Head of caudate nucleus (tissue), 42 donors: ENCODE measurements at places on chromosomes 11 and 22.

GRCh38 chr11:114076921-114077331 lies 17.4 kb downstream of the ZBTB16 start:
- no peak for DNase-seq

- DNase-seq = no peak
Measured at GRCh38 chr22:42177891-42178336, 47.3 kb upstream of the CYP2D6 start.

DNA sequence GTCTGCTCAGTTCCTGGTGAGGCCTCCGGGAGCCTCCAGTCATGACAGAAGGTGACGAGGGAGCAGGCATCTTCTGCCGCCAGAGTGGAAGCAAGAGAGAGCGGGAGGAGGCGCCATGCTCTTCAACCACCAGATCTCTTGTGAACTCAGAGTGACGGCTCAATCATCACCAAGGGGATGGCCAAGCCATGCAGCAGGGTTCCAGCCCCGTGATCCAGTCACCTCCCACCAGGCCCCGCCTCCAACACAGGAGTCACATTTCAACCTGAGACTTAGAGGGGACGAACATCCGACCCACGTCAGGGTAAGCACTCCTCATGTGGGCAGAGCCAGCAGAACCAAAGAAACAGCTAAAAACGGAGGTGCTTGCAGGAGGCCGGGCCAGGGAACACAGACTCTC lies 1470.5 kb downstream of the BRD1 start:
- DNase-seq = no peak

DNA sequence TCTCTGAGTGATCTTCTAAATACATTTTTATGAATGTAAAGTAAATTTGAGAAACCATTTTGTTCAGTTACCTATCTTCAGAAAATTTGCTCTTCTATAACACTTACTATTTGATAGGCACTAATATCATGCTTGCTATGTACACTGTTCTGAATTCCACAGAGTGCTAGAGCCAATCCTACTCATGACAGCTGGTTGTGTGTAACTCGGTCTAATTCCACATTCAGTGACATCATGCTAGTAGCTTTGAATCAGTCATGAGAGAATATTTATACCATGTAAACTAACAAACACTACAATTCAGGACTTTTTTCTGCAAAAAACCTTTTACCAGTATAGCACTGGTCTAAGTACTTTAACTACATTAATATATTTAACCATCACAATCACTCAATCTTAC lies 902.9 kb downstream of the DLG2 start:
- no peak for DNase-seq

- no peak for DNase-seq
Measured at GRCh38 chr22:19201869-19202798, 23.6 kb upstream of the SLC25A1 start.

DNA sequence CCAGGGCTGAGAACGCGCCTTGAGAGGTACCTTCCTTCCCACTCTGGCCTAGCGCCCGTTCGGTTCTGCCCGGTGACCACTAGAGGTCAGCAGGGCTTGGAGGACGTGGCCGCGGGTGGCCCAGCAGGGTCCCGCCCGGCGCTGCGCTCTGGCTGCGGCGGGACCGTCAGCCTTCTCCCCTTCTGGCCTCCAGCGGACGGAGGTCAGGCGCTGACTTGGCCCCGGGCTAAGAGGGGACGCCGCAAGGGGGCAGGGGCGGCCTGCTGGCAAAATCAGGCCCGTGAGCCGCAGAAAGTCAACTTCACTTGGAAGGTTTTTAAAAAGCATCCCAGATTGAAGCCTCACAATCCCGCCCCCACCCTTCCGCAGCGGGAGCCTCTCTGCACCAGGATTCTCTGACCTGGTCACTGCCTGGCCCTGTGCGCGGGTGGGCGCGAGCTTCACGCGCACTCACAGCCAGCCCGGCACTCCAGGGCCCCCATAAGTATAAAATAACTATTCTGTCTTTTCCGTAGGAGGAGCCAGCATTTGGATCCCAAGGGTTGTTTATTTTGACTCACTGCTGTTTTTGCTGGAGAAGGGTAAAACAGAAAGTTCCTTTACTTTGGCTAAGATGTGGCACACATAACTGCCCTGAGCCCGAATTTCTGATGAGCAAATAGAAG lies 23.2 kb upstream of the ZBTB16 start:
- peak; percentile 78 for DNase-seq

- peak; percentile 34 for DNase-seq
Measured at GRCh38 chr22:35409783-35410662, 10.1 kb downstream of the MCM5 start.

DNA sequence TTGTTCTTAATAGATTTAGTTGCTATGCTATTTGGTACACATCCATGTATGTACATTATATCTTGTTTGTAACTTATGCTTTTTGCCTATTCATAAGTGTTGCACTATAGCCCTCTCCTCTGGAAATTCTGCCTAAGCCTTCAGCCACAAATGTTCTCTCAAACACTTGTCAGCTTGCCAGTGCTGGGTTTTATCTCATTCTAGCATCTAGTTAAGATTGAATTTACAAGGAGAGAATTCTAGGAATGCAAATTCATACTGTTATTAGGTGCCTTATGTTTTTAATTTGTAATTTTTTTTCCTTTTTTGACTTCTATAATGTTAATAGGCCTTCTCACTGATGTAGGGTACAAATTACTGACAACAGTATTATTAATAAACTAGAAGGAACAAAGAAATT lies 14.6 kb upstream of the CTSC start:
- DNase-seq = no peak

- DNase-seq = no peak
Measured at GRCh38 chr11:57071829-57072228, 83.1 kb downstream of the OR5AK2 start.

GRCh38 chr11:19344661-19345518 lies 104.1 kb upstream of the E2F8 start:
- DNase-seq = peak; percentile 88

- no peak for DNase-seq
Measured at GRCh38 chr11:65578134-65578533, 2.3 kb downstream of the EHBP1L1 start.

GRCh38 chr22:23911318-23911980 lies 17.3 kb downstream of the MIF start:
- no peak for DNase-seq

- DNase-seq = no peak
Measured at GRCh38 chr11:118211006-118211405, 13.8 kb downstream of the JAML start.

DNA sequence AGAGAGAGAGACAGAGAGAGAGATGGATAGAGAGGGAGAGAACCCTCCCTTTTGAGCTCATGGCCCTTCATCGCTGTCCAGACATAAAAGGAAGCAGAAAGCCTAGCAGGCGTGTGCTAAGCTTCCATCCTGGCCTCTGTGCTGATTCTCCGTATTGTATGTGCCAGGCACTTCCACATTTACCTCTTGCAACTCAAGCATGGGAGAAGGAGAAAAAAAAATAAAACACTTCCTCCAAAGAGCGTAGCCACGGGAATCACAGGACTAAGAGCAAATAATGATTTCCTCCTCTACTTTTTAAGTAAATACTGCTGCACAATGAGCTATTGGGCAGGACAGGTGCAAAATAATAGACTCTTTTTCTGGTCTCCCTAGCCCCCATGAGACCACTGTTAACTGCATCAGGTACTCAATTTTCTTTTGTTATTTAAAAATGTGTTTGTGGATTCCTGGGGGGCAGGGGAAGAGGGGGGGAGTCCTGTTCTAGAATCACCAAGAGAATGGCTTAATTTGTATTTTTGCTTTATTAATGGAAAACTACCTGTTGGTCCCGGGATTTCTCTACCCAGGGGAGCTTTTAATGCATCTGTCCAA lies 154.3 kb downstream of the NXPE2 start:
- DNase-seq = no peak

GRCh38 chr11:118304568-118305248 lies at the start of gene CD3E:
Gene CD3E, plus strand, starts transcription at chr11:118304730. Its CDS starts 223 bp downstream, at chr11:118304953.
- DNase-seq = no peak

GRCh38 chr11:115084231-115084630 lies 405.9 kb downstream of the NXPE2 start:
- no peak for DNase-seq

DNA sequence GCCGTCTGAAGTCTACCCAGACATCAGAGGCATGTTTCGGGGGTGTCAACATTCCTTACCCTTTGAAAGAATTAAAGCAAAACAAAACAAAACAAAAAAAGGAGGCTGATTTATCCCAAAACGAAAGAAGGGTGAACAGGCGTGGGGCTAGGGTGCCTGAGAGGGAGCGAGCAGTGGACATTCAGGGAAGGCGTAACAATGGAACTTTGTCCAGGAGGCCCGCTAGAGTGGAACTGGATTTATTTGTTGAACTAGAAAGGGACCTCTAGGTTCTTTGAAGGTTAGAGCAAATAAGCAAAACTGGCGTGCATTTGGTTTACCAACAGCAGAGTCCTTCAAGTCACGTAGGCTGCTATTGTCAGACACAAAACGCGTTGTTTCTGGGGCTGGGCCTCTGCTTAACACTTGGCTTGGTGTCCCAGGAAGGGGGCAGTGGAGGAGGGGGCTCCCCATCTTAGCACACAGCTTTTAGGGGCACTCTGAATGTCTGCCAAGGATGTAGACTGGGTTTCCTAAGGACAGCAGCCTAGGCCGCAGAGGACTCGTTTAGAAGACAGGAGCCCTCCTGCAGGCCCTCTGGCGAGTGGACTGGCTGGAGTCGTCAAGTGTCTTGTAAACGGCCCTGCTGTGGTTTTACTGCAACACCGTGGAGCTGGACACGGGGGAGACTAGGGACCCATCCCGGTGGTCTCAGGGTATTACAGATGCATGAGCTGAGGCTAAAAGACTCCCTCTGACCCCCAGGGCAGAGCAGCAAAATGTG lies 203.7 kb upstream of the SORL1-AS1 start:
- no peak for DNase-seq

GRCh38 chr11:42407341-42407740 lies 904.5 kb upstream of the API5 start:
- peak; percentile 61 for DNase-seq

GRCh38 chr11:70873736-70874412 lies 378.5 kb downstream of the SHANK2 start:
- DNase-seq = no peak

- DNase-seq = no peak
Measured at GRCh38 chr11:63564784-63565350, 1.7 kb upstream of the PLAAT2 start.

- no peak for DNase-seq
Measured at GRCh38 chr22:40241200-40241763, 63.6 kb downstream of the TNRC6B start.

GRCh38 chr22:27212617-27213177 lies 555.3 kb downstream of the MIAT start:
- DNase-seq = no peak

- DNase-seq = no peak
Measured at GRCh38 chr11:47950396-47950795, 30.0 kb upstream of the PTPRJ start.

DNA sequence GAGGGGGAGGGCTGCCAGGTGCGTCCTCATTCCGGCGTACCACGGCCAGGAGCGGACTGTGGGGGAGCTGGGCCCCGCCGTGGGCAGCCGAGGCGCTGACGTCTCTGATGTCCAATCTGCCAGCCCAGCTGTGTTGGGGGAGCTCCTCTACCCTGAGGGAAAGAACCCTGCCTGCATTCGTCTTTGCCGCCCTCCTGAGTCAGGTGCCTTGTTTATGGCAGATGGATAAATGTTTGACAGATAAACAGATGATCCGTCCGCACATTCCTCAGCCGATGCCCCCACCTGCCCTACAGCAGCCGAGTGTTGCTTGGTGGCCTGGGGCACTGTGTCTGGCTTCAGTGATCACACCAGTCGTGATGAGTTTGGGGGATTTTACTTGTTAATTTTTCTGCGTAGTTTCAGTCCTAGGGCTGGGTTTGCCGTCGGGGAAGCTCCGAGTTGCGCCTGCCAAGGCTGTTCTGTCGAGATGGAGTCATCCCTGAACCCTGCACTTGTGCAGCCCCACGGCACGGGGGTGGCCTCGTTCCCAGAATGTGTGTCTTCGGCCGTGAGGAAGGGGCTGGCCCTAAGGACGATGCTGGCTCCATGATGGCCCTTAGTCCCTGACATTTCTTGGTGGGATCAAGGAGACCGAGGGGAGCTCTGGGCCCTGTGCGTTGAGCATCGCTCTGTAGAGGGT lies 1083.9 kb downstream of the BRD1 start:
- no peak for DNase-seq

GRCh38 chr22:24060375-24060788 lies 49.3 kb downstream of the CABIN1 start:
- DNase-seq = no peak

DNA sequence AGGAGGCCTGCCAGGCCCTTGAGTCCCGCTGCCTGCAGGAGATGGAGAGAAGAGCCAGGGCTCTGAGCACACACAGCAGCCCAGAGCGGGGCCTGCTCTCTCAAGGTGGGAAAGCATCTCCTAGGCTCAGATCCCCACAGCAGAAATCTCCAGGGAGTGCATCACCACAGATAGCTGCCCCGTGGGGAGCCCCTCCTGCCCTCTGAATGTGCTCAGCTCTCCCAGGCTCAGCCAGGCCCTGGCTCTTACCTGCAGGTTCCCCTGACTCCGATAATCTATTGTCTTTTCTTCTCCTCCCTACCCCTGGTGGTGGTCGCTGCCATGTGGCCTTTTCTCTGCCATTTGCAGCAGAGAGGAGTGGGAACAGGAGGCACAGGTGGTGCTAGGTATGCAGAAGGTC lies 49.9 kb downstream of the BTG4 start:
- no peak for DNase-seq

DNA sequence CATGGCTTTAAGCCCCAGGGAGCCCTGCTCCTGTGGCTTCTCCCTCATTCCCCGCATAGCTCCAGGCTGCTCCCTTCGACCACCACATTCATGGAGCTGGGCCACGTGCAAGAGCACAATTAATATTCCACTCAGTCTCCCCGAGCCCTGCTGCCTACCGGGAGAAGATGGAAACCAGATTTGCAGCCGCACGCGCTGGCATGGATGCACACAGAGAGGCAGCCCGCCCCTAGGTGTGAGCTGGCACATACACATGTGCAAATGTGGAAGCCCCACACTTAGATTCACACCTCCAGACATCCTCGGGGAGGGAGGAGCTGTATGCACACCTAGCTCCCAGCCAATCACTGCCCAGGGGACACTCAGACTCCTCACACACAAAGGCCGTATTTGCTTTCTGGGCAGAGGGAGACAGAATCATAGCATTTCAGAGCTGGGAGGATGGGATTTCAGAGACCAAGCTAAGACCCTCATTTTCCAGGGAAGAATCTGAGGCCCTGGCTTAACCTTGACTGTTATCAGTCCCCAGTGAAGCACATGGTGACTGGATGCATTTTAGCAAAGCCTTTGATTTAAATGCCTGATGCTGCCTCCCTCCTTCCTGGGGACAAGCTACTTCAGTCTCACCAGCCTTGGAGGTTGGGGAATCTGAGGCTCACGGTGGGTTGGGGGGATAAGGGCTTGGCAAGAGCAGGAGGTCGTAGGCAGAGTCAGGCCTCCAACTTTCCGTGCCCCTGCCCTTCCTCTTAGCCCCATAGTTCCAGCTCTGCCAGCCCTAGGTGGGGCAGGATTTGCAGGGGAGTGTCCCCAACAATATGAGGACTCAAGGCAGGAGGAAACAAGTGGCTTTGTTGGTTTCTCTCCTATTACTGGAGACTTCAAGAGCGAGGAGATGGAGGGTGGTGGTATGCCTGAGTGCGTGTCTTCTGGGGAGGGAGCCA lies 5.3 kb upstream of the CREB3L1 start:
- no peak for DNase-seq
